AG04449 (cell line): ENCODE measurements at places on chromosomes 16 and 17.

DNA sequence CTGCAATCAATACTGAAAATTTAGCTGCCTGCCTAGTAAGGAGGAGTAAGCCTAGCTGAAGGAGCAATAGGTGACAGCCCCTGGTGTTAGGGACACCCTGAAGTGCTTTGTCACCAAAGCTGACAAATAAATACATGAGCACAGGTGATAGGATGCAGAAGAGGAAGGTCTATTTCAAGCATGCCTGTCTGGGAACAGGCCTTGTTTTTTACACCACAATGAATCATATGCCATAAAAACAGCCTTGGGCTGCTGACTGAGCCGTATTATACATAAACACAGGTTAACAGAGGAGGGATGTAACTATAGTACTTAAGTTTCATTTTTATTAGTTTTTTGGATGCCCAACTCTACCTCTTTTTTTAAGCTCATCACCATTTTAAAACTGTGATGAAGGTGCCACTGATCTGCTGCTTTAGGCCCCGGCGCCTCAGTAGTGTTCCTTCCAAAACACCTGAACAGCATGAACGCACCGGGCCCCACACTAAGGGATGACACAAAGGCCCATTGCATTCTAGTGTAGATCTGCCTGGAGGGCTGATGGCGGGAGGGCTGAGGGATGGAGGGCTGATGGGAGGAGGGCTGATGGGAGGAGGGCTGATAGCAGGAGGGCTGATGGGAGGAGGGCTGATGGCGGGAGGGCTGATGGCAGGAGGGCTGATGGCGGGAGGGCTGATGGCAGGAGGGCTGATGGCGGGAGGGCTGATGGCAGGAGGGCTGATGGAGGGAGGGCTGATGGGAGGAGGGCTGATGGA, 150.3 kb downstream of the AATF start:
- DNase-seq = no peak

DNA sequence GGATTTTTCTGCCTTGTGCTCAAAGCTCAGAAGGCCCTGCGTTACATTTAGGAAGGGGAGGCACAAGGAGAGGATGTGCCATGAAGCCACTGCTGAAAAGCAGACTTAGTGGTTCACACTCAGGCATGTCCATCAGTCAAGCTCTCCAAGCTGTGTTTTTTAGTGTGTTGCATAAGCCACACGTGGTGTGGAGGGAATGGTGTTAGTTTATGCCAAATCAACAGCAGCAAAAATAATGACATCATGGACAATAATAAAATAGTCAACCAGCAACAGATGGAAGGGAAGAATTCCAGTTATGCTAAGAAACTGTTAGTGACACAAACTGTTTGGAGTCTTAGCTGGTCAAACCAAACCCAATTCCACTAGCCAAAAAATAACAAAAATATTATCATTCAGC, 438.3 kb downstream of the NPIPA7 start:
- DNase-seq = no peak

GRCh38 chr16:72112452-72112792, 18.8 kb downstream of the DHX38 start:
- no peak for DNase-seq

DNA sequence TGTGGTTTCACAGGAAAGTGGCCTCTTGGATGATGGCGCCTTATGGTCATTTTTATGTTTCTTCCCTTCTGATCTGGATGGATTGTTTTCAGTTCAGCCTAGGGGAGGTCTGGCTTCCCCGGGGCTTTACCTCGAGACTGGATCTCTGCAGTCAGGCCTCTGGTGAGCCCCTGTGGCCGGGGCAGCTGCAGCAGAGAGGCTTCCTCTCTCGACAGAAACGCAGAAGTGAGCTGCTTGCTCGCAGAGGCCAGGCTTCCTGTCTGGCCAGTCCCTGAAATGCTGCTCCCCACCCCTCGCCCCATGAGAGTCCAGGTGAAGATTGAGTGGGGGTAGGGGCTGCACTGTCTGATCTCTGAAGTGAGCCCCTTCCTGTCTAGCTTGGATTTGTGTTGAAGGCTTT, 44.0 kb downstream of the PLCG2 start:
- no peak for DNase-seq

- no peak for DNase-seq
Measured at GRCh38 chr16:68972013-68972412, 128.7 kb downstream of the TANGO6 start.

DNA sequence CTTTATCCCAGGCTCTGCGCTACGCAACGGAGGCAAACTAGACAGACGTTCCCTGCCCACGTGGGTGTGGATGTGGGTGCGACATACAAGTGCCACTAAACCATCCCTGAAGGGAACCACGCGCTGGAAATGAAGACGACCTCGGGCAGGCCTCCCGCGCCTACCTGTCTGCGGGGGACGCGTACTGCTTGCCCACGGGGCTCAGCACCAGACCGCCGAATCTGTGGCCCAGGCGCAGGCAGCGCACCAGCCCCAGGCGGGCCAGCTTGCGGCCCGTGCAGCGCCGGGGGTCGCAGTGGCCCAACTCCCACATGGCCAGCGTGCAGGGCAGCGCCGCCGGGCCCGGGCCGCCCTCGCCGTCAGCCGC, 480 bp downstream of the TSR3 start:
- DNase-seq = no peak

- DNase-seq = no peak
Measured at GRCh38 chr17:3983606-3984484, 19.6 kb upstream of the ATP2A3 start.

- DNase-seq = no peak
Measured at GRCh38 chr17:78891406-78892061, 11.5 kb downstream of the CEP295NL start.

GRCh38 chr17:33657181-33657580, 364.1 kb upstream of the ASIC2 start:
- DNase-seq = no peak
